ENCODE measurements at places on chromosomes 6 and 20.

DNA sequence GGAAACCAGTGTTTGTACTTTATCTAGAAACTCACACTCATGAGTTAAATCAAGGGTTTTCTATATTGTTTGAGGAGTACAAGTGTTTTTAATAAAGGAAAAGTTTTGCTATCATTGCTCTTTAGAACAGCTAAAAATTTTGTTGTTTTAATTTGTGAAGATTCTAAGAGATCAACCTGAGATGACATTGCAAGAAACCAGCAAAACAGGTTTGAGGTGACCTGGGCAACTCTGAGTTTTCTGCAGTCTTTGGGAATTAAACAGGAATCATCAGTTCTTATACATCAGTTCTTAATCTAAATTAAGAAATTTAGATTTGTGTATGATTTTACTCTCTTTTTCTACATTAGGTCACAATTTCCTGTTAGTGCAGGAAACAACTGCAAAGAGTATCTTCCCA, 114.5 kb downstream of the JAG1 start:
- no peak for DNase-seq

- no peak for DNase-seq
These were observed 10.9 kb upstream of the BCKDHB start for GRCh38 chr6:80095600-80095999.

DNA sequence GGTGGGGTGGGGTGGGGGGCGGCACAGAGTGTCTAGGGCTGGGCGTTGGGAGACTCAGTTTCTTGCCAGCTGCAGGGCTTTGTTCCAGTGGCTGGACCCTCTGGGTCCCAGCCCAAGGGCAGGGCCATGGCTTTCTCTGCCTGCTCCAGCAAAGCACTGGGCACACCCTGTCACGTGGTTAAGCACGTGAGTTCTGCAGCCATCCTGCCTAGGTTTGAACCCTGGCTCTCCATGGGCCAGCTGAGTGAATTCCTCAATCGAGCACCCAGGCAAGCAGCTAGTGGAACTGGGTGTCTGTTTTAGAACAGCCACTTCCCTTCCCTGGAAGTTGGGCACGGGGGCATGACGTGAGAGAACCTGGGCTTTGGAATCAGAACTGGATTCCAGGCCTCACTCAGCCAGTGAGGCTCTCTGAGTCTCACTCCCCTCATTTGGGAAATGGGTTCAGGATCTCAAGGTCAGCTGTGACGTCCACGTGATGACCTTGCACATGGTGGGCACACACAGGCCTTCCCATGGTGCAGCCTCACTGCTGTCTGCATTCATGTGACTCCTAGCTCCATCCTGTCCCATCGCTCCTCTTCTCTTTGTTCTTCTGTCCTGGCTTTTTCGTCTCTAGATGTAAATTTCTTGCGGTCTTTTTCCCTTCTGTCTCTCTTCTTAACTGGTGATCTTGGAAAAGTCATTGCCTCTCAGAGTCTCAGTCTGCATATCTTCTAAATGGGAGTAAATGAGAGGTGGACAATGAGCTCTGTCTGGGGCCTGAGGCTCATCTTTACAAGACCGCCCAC, 45.9 kb downstream of the NOL4L start:
- DNase-seq: no peak

DNA sequence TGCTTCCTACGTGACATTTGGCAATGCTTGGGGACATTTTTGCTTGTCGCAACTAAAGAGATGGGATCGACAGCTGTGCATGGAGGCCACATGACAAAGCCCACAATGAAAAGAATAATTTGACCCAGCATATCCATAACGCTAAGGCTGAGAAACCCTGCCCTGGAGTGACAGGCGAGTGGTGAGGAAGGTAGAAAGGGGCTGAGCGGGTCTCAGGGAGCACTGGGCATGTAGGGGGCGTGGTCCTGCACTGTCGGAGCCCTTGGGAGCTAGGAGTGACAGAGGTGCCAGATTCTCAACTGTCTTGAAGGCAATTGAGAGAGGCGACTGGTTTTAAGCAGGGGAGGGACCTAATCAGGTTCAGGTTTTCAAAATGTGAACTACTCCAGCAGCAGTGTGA, 13.6 kb downstream of the GGTLC1 start:
- no peak for DNase-seq

GRCh38 chr6:157812425-157813171, 10.4 kb upstream of the SNX9 start:
- no peak for DNase-seq

DNA sequence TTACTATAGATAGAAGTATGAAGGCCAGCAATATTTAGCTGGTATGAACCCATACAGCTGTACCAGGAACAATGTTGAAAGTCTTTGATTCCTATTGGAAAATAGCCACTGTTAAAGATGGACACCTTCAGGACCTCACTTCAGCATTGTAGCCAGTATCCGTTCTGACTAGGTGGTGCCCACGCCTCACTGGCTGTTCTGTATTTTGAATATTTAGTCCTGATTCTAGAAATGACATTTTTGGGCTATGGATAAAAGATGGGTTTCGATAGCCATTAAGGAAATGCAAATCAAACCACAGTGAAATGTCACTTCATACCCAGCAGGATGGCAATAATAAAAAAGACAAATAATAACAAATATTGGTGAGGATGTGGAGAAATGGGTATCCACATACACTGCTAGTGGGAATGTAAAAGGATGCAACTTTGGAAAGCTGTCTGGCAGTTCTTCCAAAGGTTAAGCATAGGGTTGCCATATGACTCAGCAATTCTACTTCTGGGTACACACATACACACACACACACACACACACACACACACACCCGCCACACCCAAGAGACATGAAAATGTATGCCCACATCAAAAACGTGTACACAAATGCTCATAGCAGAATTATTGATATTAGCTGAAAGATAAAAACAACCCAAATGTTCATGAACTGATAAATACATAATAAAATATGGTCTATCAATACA, 56.8 kb downstream of the UTRN start:
- DNase-seq: no peak

DNA sequence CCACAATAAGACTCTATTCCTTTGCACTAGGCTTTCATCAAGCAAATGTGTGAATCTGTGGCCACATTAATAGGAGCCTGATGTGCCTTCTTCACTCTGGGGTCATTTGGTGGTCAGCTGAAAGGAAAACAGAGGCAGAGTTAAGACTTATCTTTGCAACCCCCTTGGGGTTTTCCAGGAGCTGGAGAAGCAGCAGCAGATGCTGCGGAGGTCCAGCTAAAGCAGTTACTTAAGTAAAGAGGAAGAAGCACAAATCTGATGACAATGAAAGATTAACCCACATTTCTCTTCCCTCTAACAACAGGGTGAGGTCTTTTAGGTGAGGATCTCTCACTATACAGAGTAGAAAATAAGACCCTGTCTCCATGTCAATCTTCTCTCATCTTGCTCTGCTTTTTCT, 45.4 kb upstream of the QKI start:
- DNase-seq: no peak

- no peak for DNase-seq
These were observed 4.5 kb downstream of the TEAD3 start for GRCh38 chr6:35492258-35492973.

- DNase-seq: no peak
These were observed 28.8 kb downstream of the CPXM1 start for GRCh38 chr20:2771631-2772080.

- DNase-seq: no peak
These were observed 789.6 kb upstream of the EYS start for GRCh38 chr6:66496659-66497058.

- DNase-seq: no peak
These were observed 120.2 kb downstream of the GMPR start for GRCh38 chr6:16358531-16359138.

- DNase-seq: no peak
These were observed 56.3 kb upstream of the EYA4 start for GRCh38 chr6:133184798-133185372.

GRCh38 chr6:87431263-87431662, 23.5 kb downstream of the CFAP206 start:
- no peak for DNase-seq

DNA sequence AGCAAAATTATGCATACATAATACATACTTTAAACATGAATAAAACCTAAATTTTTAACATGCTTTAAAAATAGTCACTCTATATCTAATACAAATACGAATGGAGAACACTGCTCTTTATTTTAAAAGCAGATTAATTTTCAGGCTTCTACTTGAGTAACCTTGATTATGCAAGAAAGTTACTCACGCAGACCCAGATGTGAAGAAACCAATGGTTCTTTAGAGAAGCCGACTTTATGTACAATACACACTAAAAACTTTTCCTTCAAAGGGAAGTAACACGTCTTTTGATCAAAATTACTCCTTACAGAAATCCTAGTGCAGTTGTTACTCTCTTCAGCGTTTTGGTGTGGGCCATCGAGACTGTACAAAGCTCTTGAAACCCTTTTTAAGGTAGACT, 136.9 kb upstream of the SLC22A16 start:
- DNase-seq: no peak

DNA sequence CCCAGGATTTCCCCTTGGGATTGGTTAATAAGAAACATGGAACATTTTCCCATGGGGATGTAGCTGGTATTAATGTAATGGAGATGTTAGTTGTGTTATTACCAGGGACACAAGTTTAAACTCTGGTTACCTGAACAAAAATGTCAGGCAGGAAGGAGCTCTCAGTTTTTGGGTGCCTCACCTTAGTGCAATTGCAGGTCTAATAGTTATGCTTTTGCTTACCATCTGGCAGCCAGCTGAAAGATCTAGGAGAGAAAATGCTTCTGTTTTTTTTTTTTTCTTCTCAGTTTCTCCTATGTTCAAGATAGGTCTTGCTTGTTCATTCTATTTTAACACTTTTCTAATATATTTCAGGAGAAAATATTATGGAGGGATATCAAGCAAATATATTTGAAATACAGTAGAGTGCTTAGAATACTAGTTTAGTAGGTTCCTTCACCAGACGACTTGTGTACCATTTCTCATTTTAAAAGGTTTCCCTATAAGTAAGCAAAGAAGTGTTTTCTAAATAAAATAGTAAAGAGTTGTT, 4.2 kb upstream of the UBE2J1 start:
- no peak for DNase-seq

- peak; percentile 56 for DNase-seq
These were observed 20.7 kb upstream of the TRIM27 start for GRCh38 chr6:28944412-28944865.

DNA sequence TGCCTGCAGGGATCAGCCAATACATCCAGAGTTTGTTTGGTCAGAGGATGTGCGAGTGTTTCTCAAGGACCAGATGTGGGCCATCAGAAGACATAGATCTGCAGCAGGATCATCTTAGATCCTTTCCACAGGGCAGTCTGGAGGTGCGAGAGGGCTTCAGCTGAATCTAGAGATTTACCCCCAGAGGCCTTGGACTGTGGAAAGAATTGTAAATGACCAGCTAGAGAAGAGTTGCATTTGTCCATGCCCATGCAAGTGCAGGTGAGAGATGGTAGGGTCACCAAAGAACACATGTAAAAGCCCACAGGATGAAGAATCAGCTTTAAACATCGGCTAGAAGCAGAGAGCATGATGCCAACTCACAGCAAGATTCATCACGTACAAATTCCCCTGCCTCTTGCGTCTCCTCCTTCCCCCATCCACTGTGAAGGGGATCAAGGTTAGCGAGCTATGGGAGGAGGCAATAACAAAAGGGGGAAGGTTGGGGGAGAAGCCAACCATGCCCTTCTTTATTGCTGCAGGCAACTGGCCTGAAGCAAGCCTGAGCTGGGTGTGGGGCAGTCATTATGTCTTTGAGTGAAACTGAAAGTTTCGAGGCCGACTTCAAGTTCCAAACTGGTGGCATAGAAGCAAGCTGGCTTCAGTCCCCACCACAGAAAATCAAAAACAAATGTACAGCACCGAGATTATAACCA, 83.5 kb downstream of the SCML4 start:
- DNase-seq: no peak

GRCh38 chr6:145227593-145227992, 507.7 kb downstream of the EPM2A start:
- DNase-seq: no peak

- peak; percentile 20 for DNase-seq
These were observed 46.9 kb upstream of the ENPP5 start for GRCh38 chr6:46217671-46218131.
